Cardiac septum (tissue), 1 donor: ENCODE measurements at places on chromosomes 4 and X. TPM values are rescaled to one million over a fixed set of nuclear protein-coding genes. Genes with fewer than 3 reads are reported as not detected.

GRCh38 chrX:68931345-68931744 is 102.5 kb downstream of the EFNB1 start:
- no peak for DNase-seq

GRCh38 chrX:40908026-40908425 is 172.7 kb upstream of the MED14 start:
- DNase-seq, result no peak

DNA sequence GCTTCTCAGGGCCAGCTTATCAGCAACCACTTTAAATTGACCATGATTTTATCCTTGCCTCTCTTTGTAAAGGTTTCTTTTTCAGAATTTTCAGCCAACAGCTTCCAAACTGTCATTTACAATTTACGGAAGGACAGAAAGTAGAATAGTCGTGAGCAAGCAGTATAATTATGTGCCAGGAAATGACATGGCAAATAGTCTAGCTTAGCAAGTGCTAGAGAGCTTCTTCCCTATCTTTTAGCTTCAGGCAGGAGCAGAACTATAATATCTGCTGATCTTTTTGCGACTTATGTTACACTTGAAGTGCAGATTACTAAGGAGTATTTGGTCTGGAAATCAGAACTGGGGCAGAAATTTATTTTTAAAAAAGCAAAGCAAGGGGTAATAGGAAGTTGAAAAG is 123.0 kb upstream of the AP1S2 start:
- DNase-seq, result no peak

GRCh38 chr4:20538905-20539304 is 161.4 kb upstream of the PACRGL start:
- DNase-seq, result no peak

DNA sequence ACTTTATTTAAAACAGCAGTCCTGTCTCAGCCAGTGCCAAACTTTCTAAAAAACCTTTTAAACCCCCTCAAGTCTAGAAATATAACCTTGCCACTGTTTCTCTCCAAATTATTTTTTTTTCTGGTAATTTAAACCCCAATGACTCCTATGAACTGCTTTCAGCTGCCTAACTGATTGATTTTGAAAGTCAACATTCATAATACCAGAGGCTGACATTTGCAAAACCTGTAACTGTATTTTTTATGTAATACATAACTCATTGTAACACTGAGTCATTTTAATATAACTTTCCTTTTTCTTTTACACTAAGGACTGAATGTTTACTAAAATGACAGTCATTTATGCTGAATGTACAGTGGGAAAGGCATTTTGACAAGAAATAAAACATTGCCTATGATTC is 19.1 kb upstream of the EGFL6 start:
- DNase-seq, result no peak

- no peak for DNase-seq
Measured at GRCh38 chr4:154506253-154506652, 14.7 kb upstream of the DCHS2 start.

GRCh38 chr4:98125585-98125984 is 17.7 kb downstream of the STPG2 start:
- DNase-seq, result no peak

DNA sequence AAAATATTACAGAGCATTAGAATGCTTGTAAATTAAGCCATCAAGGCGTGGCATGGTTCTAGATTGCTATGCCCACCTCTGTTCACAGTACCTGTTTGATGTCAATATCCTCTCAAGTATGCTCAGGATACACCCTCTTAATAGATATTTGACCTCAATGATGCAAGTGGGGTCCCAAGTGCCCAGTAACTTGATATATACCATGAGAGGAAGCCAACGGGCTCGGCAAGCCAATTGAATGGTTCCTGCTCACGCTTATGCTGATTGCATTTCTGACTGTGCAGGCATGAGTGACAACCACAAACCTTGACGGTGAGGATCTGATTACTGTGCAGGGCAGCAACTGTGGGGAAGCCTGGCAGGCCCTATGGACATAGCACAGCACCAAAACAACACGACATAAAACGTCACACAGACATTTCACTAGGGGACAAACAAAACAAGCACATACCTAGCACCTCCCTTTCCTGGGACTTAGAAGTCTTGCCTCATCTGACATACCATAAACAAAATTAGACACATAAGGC is 179.1 kb upstream of the ETNPPL start:
- no peak for DNase-seq

- DNase-seq, result no peak
Measured at GRCh38 chr4:125801373-125801772, 486.6 kb downstream of the FAT4 start.

DNA sequence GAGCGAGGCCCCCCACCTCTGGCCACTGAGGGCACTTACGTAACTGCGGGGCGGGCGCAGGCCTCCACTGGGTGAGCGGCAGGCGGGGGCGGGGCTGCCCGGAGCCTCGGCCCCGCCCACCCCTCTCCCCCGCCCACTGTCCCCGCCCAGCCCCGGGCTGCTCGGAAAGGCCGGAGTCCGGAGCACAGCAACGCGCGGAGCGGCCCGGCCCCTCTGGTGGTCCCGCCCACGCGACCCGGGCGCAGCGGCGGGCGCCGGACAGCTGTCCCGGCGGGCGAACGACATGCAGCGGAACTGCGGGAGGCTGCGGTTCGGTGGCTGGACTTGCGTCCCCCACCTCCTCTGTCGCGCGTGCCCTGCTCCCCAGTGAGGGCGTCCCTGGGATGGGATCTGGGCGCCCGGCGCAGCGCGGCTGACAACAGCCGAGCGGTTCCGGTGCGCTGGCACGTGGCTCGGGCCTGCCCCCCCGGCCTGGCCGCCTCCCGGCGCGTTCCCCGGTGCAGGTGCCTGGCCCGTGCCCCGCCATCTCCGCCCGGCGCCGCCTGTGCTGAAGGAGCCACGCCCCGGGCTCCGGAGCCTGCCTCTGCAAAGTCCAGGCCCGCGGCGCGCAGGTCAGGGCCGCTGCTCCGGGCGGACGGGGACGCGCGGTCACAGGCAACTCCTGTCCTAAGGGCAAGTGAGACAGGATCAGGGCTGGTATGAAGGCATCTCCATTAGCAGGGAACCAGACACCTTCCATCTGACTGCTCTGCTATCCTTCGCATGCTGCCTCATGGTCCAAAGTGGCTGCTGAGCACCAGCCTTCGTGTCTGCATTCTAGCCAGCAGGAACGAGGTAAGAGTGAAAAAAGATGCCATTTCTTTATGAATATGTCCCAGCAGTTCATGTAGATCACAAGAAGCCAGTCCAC is 21.8 kb upstream of the JAKMIP1 start:
- DNase-seq, result peak; percentile 72

The HSFX4 gene
- total RNA-seq, result 0.30 TPM

The REPS2 gene
- total RNA-seq, result 1.8 TPM

The PKD2 gene
- total RNA-seq, result 25.1 TPM
